ENCODE measurements at places on chromosomes 1 and 21.

DNA sequence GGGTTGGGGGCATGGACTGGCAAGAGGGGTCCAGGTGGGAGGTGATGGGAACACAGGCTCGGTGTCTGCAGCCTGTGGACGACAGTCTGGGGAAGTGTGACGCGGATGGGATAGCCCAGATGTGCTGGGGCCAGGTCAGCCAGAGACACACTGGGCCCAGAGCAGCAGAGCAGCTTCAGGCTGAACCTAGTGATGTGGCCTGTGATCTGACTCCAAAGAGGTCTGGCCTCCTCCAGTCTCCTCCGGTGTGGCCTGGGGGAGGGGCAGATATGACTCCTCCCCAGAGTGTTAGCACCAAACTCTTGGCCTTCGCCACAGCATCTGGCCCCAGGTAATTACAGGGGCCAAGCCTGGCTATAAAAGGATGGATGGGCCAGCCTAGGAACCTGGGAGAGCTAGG lies 13.5 kb downstream of the EFNA3 start:
- no peak for DNase-seq

DNA sequence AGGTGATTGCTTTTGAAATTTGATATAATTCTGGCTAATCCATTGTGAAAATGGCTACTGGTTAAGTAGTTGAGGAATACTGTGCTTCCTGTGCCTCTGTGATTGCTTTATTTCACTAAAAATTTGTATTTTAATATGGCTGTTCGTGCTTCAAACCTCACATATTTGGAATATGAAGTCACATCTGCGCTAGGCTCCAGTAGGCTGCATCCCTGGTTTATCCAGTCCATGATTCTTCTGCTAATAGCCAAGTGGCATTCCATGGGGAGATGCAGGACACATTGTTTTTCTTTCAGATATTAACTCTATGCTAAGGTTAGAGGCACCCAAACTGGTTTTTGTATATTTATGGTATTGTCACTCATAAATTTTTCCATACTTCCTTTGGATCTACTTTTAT lies 25.9 kb downstream of the DNM3 start:
- DNase-seq = no peak

DNA sequence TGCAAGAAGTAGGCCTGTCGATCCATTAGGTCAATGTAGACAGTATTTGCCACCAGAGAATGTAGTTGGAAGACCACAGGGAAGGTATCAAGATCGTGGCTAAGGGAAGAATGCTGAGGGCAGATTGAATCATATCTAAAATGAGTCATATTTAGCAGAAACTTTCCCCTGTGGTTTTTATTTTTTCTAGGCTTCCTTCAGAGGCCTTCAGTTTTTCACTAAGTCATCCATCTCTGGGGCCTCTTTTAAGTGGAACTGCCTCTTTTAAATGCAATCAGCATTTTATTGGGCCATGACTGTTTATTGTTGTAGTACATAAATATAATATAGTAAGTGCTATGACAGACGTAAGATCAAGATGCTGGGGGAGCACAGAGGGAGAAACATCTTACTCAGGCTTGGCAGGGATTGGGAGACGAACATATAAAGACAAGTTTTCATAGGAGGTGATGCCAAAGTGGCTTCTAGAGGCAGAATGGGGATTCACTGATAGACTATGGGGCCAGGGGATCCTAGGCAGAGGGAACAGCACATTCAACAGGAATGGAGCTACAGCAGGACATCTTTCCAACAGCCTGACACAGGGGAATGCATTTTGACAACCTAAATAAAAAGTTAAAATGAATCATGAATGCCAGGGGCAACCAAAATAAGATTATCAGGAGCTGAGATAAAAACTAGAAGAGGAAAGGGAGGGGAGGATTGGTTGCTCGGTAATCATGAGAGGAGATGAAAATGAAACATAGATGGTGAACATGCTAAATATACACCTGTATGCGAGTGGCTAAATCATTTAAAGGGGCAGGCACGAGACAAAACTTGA lies 20.1 kb downstream of the UBE2U start:
- no peak for DNase-seq

- DNase-seq = no peak
Observed at GRCh38 chr1:16438924-16439323, 1.6 kb upstream of the NECAP2 start.

GRCh38 chr1:169785267-169785666 lies 9.4 kb downstream of the METTL18 start:
- DNase-seq = no peak

GRCh38 chr21:31752967-31753366 lies 21.0 kb upstream of the SCAF4 start:
- DNase-seq = no peak

DNA sequence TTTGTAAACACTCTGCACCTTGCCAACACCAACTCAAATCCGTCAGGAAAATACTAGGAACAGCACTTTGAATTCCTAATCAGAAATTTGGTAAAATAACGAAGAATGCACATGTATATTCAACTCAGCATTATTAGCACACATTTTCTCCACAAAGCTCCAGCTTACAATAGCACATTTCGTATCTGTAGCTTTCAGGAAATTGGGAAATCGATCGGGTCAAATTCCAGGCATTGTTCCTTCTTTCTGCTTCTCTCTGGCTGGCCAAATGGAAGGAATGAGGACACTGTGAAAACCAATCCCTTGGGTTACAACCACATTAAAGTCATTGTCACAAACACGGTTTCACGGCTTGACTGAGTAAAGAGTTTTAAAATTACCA lies 58.6 kb downstream of the NPHP4 start:
- no peak for DNase-seq
